Fibroblast of skin of right quadriceps (primary cell): ENCODE measurements at places on chromosomes 3 and 15.

GRCh38 chr3:101938262-101938847, 89.0 kb downstream of the NFKBIZ start:
- no peak for DNase-seq

- no peak for DNase-seq
Observed at GRCh38 chr15:75112848-75113492, 88.7 kb upstream of the C15orf39 start.

- no peak for DNase-seq
Observed at GRCh38 chr3:155809181-155809580, 3.1 kb upstream of the C3orf33 start.

DNA sequence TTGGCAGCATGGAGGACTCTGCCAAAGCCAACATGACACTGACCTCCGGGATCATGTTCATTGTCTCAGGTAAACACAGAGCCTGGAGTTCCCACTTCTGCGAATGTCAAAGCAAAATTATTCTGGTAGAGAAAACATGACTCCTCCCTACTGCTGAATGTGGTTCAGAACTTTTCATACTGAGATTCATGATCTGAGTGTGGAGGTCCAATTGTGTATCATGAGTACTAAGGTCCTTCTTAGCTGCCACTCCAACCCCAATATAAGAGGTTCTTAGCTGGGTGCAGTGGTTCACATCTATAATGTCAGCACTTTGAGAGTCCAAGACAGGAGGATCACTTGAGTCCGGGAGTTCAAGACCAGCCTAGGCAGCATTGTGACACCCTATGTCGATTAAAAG, 13.8 kb downstream of the CLDN18 start:
- no peak for DNase-seq

DNA sequence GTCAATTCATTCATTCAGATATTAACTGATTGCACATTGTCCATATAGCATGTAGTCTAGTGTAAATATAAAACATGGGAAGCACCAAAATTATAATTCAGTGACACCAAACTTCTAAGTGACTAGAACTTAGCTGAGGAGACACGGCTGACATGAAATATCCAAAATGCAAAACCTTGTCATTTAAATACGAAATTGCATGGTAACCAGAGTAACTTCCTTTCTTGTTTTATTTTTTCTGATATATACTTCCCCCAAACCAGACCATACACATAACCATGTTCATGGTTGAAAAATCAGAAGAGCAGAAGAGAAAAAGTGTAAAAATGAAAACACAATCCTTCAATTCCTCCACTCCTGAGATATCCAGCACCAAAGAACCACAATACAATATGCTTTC, 38.0 kb downstream of the CBLB start:
- no peak for DNase-seq
